A549 (cell line): ENCODE measurements at places on chromosomes 3 and 15. TPM values are rescaled to one million over a fixed set of nuclear protein-coding genes. Genes with fewer than 3 reads are reported as not detected.

CLEC3B gene
- polyA plus RNA-seq: not detected in 3 replicates

RNF168 gene
- polyA plus RNA-seq: 5.1 to 6.0 TPM (median 5.9 TPM) in 3 replicates

LMAN1L gene
- not detected in 3 replicates for polyA plus RNA-seq

VPS39 gene
- 16.7 to 19.5 TPM (median 18.3 TPM) in 3 replicates for polyA plus RNA-seq

VILL gene
- 0.04 to 0.08 TPM (median 0.05 TPM) in 3 replicates for polyA plus RNA-seq

CRYGS gene
- polyA plus RNA-seq: 0.65 to 0.84 TPM (median 0.78 TPM) in 3 replicates

IL17RD gene
- polyA plus RNA-seq: 0.89 to 0.99 TPM (median 0.98 TPM) in 3 replicates

CHL1 gene
- not detected in 3 replicates for polyA plus RNA-seq

DNA sequence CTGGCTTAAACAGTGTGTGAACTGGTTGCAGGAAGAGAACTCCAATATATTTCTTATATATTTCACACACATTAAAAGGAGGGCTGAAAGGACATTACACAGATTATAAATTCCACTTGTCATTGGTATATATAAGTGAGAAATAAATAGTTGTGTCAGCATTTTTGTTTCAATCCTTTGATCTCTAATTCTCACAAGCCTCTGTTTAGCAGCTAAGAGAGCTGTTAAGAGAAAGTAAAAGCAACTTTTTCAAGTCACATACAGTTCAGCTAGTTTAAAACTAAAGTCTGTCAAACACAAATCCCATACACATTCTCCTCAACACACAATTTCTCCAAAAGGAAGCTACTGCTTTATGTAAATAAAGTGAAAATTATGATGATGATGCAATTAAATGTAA, 70.5 kb upstream of the CCDC39 start:
- no peak for DNase-seq

DNA sequence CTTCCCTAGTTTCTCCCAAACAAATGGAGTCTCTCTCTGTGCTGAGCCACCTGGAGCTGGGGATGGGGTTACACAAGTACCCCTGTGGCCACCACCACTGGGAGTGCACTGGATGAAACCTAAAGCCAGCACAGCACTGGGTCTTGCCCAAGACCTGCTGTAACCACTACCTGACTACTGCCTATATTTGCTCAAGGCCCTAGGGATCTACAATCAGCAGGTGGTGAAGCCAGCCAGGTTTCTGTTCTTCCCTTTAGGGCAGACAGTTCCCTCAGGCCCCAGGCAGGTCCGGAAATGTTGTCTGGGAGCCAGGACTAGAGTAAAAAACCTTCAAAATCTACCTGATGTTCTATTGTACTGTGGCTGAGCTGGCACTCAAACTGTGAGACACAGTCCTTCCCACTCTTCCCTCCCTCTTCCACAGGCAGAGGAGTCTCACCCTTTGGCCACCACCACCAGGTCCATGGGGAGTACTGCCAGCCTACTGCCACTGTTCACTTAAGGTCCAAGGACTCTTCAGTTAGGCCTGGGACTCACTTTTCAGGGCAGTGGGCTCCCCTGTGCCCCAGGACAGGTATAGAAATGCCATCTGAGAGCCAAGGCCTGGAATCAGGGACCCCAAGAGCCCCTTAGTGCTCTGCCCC, 23.8 kb downstream of the C3orf20 start:
- DNase-seq: no peak

DNA sequence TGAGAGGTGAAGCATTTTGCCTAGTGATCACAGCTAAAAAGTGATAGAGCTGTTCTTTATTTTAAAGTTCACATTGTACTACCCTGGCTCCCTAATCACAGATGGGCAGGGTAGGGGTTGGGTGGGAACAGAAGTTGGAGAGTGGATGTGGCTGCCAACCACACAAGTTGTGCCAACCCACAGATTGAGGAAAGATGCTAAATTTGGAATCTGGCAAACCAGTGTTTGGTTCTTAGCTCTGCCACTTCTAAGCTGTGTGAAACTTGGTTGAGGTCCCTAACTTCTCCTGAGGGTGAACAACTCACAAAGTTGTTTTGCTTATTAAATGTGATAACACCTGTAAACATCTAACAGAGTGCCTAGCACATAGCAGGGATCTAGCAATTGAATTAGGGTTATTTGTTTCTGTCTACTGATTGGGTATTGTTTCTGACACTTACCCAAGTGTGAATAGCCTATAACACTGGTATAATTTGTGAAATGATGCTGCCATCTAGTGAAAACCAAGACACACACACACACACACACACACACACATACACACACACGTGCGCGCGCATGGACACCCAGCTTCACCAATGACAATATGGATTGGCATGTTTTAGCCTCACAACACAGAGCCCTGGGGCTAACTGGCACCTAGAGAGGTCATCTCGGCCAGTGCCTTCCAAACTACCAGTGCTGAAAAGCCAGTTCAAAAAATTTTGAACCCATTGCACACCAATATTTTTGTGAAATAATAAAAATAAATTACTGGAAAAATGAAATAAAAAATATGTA, 25.3 kb downstream of the ADGRG7 start:
- no peak for DNase-seq

- DNase-seq: no peak
Measured at GRCh38 chr3:192825216-192825615, 92.4 kb downstream of the MB21D2 start.

GRCh38 chr3:65479990-65480389, 558.7 kb downstream of the MAGI1 start:
- no peak for DNase-seq

DNA sequence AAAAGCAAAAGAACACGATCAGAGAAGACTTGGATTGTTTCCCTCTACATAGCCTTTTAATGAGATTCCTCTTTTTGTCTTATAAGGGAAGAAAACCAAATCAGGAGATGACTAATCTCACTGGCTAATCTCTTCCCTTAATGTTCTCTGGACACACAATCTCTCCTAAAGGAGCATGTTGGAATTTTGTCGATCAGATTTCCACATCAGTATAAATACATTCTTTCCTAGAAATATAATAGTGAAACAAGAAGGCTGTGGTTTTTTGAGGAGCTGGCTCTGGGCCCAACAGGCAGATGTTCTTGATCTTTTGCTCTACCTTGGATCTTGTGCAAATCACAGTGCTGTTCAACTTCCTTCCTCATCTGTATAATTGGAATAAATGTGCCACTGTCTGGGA, 94.0 kb downstream of the GTPBP8 start:
- no peak for DNase-seq

- no peak for DNase-seq
Measured at GRCh38 chr15:58146749-58147148, 8.6 kb downstream of the AQP9 start.

- DNase-seq: peak; percentile 90
Measured at GRCh38 chr3:112074616-112075497, 11.3 kb upstream of the C3orf52 start.

DNA sequence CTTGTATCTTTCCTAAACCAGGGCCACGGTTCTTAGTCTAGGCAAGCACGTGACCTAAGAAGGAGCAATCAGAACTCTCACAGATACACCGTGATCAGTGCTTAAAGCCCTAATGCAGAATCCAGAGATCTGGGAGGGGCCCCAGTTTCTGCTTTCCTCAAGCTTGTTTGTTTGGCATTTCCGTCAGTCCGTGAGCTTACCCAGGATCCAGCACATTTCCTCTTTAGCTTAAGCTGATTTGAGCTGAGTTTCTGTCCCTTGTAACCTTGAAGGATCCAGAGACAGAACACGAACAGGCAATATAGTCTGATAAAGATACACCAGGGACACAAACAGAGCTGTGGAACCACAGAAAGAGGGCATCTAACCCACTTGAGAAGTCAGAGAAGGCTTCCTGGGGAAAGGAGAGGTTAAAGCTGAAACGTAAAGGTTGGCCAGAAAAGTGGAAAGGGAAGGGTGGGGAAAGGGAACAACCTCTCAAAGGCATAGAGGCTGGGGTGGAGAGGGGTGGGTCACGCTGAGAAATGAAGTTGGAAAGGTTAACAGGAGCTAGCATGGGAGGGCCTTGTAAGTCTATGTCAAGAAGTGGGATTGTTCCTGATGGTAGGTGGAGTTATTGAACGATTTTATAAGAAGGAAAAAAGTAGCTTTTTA, 42.1 kb upstream of the RARB start:
- no peak for DNase-seq

GRCh38 chr3:175163686-175164085, 304.6 kb downstream of the NAALADL2 start:
- no peak for DNase-seq

DNA sequence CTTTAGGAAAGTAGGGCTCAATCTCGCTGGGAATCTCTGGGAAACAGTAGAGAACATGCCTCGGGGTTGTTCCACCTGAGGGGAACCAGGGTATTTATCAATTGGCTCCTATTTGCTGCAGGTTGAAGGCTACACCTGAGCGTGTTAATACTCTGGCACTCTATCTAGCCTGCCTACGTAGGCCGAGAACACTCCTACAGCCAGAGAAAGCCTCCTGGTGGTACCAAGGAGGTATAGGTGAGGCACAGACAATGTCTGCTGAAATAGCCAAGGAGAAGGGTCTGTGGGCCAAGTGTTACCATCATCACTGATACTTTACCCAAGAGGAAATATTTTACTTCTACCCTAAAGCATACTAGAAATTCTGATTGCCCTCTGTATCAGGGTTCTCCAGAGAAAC, 341.0 kb upstream of the UBE2E2 start:
- DNase-seq: no peak

GRCh38 chr3:135503065-135503759, 462.3 kb upstream of the PPP2R3A start:
- no peak for DNase-seq

DNA sequence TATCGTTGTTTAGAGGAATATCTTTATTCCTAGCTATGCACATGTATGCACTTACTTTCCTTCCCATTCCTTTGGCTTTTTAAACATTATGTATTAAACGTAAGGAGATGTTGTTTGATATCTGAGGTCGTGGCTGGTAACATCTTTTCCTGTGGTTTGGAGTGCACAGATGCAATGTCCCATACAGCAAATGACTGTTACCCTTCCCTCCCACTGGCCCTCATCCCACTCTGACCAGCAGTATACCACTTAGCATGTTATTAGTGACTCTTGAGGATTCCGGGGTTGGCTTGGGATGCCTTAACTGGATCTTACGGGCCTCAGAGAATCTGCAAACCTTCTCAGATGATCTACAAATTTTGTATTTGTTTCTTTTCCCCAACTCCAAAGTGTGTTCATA, 34.5 kb downstream of the TGFBR2 start:
- no peak for DNase-seq

GRCh38 chr3:135238871-135239614, 444.0 kb downstream of the EPHB1 start:
- DNase-seq: no peak

GRCh38 chr3:141402476-141403171, 34.3 kb downstream of the ZBTB38 start:
- peak; percentile 45 for DNase-seq

GRCh38 chr15:28033443-28033842, 65.7 kb downstream of the OCA2 start:
- DNase-seq: no peak

GRCh38 chr3:33789183-33789954, 9.1 kb upstream of the PDCD6IP start:
- DNase-seq: no peak

DNA sequence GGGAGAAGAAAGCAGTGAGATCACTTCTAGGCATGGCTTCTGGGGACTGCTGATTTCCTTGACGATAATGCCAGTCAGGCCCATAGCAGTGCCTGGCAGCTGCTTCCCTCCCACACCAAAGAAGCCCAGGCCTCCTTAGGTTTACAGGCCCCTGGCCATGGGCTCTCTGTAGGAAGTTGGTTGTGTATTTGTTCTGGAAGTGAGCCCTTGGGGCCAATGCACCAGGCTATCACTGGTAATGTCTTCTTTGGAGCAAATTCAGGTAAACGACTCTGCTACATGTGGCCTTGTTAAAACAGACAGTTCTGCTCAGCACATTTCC, 89.3 kb downstream of the CCNL1 start:
- DNase-seq: no peak

GRCh38 chr15:65077981-65078352, 1.4 kb downstream of the KBTBD13 start:
- DNase-seq: peak; percentile 92

DNA sequence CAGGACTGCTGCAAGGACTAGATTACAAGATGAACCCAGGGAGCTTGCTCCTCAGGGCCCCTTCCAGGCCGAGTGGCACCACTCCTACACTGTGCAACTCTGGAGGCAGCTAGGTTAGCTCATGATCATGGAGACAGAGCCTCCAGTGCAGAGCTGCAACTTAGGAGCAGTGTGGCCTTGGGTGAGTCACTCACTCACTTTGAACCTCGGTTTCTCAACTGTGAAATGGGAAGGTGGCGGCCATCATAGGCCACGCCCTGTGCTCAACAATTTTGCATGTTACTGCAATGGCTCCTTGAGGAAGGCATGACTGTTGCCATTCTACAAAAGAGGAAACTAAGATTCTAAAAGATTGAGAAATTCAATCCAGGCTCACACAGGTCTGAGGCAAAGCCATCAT, 11.2 kb upstream of the CXCR6 start:
- no peak for DNase-seq

- no peak for DNase-seq
Measured at GRCh38 chr3:158970006-158970405, 168.2 kb downstream of the MFSD1 start.

- no peak for DNase-seq
Measured at GRCh38 chr3:97810779-97811390, 10.9 kb upstream of the CRYBG3 start.

DNA sequence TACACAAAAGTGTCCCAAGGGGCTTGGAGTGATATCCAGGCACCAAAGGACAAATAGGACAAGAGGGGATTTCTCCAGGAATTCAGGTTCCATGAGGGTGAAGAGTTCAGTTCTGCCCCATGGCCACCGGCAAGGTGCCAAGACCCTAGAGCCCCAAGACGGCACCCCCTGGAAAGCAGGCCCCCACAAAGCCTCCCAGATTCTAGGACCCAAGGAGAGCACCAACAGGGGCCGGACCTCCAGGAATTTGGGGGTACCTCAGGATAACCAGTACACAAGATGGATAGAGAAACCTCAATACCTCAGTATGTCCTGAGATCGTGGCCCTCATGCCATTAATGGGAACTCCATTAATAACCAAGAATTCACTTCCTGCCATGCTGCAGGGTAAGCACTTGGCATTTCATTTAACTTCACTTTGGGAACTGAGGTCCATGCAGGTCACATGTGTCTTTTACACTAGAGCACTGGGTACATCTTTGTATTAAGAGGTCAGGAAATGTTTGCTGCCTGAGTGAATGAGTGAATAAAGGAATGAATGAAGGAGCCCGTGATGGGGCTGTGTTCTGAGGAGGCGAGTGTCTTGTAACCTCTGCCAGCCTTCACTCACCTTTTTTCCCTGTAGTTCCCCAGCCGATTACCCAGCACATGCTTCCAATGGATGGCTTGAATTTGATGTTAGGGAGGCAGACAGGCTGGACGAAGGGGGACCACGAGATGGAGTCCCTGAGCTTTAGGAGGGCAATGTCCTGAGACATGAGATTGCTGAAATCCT, 15.5 kb upstream of the PRSS50 start:
- DNase-seq: peak; percentile 16

GRCh38 chr15:36323615-36324014, 255.8 kb upstream of the CDIN1 start:
- no peak for DNase-seq

- DNase-seq: no peak
Measured at GRCh38 chr3:133506215-133506901, 67.1 kb upstream of the CDV3 start.

DNA sequence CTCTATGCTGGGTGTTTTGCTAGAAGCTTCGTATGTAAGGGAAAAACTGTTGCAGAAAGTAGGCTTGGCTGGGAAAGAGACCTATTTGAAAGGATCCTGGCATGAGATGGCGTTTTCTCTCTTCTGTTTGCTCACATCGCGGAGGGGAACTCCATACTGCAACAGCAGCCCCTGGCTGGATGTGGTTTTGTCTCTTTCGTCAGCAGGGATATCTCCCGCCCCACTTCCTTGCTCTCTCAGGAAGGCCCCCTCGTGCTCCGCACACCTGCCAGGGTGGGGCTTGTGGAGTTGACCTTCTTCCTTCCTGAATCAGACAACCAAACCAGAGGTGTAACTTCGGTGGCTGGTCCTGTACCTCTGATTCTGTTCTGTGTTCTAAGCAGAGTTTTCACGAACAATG, 26.4 kb upstream of the MYZAP start:
- peak; percentile 37 for DNase-seq
